ENCODE measurements at places on chromosomes 7 and 10.

DNA sequence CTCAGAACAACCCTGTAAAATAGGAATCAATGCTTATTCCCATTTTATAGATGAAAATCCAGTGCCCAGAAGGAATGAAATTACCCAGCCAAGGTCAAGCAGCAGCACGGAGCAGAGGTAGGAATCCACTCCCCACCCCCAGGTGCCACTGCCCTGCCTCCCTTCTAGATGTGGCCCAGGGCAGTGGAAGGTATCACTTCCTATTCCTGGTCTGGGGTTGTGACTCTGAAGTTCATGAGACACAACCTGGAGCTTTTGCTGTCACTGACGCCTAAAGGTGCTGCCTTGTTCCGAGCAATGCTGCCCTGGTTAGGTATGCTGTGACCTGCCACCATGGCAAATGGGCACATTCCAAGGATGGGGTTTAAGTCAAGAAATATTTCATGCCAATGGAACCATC lies 53.6 kb downstream of the PIK3AP1 start:
- no peak for DNase-seq

DNA sequence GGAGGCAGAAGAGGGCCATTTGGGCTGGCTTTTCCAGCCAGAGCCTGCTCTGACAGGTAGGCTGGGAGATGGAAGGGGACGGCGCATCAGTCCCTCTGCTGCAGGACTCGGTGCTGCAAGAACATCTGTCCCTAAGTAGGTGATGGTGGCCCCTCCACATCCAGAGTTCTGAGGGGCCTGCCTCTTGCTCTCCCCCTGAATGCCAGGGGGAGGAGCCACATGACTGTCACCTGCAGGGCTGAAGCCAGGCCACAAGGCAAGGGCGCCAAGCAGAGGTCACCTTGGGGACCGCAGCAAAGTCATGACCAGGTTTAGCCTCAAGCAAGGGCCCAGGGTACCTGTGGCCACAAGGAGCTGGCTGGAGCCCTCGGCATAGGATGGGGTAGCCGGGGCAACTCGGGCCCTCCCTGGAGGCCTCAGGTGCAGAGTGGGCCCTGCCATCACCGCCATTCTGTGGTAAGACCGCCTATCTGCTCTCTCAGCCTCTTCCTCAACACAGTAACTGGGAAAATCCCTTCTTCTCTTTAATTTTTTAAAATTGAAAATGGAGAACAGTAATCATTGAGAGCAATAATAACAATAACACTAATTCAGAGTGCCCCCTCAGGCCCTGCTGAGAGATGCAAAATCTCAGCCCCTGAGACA lies 99.3 kb downstream of the FAM53B start:
- no peak for DNase-seq

DNA sequence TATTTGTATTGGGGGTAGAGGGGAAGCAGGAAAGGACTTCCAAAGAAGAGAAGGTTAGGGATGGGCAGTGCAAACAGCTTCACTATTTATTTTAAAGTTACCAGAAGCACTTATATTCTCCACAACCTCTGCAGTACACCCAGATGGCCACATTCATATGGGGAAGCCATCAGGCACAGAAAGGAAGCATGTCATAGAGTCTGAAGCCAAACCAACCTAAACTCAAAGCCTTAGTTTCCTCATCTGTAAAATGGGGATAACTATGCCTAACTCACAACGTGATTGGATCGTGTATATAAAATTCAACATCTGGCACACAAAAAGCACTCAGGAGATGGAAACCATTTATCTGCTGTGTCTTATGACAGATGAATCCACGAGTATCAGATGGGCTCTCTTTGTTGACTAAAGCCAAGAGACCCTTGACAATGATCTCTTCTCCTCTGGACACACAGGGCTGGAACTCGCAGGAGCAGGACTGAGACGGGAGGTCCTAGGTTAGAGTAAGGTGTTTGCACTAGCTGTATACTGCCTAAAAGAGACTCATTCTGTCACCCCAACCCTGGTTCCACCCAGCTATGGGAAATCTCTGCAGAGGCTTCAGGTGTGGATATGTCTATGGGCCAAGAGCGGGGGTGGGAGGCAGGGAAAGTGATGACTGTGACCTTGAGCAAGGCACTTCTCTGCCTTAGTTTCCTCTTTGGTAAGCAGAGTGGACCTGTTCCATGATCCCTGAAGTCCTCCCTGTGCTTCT lies 1.8 kb downstream of the KIAA1549 start:
- DNase-seq = no peak

GRCh38 chr7:105130580-105130979 lies 116.6 kb downstream of the KMT2E start:
- no peak for DNase-seq

GRCh38 chr10:66649626-66650025 lies 276.2 kb upstream of the LRRTM3 start:
- no peak for DNase-seq

- no peak for DNase-seq
Observed at GRCh38 chr10:117535298-117536071, 7.1 kb upstream of the EMX2 start.

All from CD4-positive, alpha-beta T cell treated with Interleukin-10 for 1 hour (primary cell).